ENCODE measurements at places on chromosomes 12 and 14.

GRCh38 chr12:7137908-7138307, 7.7 kb downstream of the CLSTN3 start:
- DNase-seq = no peak

DNA sequence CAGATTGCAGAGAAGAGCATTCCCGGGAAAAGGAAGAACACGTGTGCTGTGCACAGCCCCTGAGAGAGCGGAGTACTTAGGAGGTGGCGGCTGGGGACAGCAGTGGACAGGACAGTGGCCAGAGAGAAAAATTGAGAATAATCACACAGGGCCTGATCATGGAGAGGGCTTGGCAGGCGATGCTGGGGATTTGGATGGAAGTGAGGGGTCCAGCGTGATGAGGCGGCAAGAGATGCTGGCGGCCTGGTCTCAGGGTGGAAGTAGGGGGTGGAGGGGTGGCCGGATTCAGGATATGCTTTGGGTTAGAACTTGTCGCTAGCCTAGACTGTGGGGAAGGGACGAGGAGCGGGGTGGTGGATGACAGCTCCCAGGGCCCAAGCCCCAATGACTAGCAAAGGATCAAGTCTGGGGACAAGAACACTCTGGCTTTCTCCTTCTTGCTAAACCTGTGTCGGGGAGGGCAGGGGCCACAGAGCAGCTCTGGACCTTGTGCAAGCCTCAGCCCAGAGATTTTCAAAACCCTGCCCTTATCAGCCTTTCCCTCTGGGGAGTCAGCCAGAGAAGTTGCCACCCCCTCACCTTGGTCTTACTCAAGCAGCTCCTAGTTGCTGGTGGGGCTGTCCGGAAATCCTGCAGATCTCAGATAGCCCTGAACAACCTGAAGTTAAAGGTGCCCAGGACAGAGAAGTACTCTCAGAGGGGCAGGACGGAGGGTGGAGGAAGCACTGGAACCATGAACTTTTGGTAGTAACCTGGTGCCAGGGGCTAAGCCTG, 1.3 kb downstream of the HVCN1 start:
- DNase-seq = no peak

DNA sequence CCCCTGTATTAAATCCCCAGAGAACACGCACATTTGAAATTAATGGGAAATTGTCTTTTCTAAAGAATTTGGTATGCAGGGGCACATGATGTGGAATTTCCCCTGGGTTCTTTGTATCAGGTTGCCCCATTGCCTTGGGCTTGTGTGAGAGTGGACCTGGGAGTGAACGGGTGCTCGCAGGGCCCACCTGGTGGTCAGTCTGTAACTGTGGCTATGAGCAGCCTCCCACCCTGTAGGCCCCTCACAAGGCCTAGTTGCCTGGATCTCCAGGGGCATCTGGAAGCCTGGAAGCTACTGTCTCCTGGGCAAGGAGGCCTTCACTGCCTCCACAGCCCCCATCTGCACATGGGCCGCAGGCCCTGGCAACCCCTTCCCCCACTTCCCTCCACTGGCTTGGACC, 96.7 kb downstream of the SLC25A47 start:
- no peak for DNase-seq

DNA sequence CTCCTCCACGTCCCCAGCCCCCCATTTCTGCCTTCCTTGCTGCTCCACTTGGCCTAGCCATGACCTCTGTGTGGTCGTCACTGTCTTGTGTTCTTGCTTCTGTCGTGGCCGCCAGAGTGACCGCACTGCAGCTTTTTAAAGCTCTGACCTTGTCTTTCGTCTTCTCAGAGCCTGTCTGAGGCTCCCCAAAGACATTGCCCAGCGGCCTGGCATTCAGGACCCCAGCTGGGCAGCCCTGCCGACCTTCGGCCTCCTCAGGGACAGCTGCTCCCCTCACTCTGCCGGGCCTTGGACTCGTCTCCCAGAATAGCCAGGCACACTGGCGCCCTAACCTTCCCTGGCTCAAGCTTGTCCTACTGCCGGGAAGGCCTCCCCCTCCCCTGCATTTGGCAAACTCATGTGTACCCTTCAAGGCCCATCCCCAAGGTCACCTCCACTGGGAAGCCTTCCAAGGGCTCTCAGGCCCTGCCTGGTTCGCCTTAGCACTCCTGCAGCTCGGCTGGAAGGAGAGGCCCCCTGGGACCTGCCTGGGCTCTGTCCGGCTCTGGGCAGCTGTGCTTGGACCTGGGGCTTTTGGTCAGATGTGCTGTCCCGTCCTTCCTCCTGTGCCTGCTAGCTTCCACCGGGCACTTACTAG, 15.7 kb upstream of the DLK1 start:
- DNase-seq = no peak

Data from stimulated activated naive CD4-positive, alpha-beta T cell treated with Interleukin-2 at 50 U/mL for 16 hours (primary cell).